ENCODE measurements at places on chromosomes 1 and 21.

GRCh38 chr1:50417507-50417906, 5.7 kb downstream of the DMRTA2 start:
- DNase-seq: no peak

DNA sequence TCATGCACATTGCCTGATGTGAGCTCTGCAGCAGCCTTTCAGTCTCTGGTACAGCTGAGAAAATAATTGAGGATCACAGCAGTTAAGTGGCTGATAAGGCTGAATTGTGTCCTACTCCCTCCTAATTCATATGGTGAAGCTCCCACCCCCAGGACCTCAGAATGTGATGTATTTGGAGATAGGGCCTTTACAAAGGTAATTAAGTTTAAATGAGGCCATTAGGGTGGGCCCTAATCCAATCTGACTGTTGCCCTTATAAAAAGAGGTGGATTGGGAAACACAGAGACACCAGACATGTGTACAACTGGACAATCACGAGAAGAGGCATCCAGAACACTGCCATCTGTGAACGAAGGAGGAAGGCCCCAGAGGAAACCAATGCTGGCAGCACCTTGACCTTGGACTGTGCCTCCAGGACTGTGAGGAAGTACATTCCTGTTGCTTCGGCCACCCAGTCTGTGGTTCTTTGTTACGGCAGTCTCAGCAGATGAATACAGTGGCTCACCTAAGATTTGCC, 148.1 kb downstream of the TRABD2B start:
- no peak for DNase-seq

- no peak for DNase-seq
Measured at GRCh38 chr1:232143315-232143886, 486.5 kb downstream of the SIPA1L2 start.

DNA sequence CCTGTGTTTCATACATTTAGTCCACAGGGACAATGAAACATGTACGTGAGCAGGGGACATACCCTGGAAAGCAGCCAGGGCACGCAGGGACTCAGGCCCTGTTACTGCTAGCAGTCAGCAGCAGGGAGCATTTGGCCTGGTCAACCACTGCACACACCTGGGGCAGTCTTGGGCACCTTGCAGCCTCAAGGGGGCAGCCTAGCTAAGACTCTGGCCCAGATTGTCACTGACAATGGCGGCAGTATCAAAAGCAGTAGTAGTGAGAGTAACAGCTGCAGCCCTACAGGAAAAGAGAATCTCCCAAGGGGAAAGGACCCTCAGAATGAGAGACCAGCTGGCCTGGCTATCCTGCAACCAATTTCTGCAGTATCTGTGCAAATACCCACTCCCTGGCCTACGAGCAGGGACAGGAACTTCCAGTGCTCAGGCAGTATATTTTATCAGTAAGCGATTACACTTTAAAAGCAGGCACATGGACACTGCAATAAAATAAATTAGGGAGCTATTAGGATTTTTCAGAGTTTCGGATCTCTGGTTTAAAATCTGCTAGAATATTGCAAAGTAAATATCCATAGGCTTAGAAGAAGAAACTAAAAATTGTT, 475.6 kb downstream of the LTN1 start:
- peak; percentile 58 for DNase-seq

- DNase-seq: no peak
Measured at GRCh38 chr1:168783458-168784210, 54.6 kb upstream of the DPT start.

DNA sequence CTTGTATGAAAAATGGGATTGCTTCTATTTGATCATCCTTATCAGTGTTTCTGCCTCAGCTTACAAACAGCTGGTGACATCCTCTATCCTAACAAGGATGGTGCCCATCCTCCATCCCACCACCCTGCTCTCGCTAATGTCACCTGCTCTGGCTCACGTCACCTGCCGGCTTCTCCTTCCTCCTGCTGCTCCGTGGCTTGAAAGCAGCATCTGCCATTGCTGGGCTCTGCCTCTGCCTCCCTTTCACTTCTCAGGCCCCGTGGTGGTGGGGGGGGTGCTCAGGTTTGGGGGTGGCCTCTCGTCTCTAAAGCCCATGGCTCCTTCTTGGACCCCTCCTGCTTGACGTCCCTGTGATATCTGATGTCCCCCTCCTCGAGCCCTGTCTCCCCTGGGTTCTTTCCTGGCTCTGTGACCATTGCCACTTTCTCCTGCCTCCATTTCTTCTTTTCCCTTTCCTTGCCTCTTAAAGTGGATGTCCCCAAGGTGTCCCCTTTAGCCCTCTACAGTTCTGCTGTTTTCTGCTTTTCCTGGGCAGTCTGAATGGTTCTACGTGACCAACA, 135.5 kb upstream of the ERRFI1 start:
- DNase-seq: no peak

- DNase-seq: no peak
Measured at GRCh38 chr1:61337441-61337951, 255.1 kb downstream of the NFIA start.

DNA sequence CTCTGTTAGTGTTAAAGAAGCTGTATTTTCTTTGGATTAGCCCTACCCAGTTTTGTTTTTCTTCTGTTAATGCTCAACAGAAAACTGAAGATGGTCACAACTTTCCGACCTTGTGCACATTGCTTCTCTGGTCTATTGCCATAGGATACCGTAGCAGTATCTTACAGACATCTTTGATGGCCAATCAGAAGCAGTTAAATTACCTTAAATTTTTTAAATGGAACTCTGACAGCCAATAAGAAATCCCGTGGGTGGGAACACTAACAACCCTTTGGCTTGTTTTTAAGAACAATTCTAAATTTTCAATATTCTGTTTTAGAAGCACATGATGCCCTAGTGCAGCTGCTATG, 17.2 kb downstream of the NFYC start:
- peak; percentile 93 for DNase-seq

GRCh38 chr1:26541431-26541815, 11.9 kb downstream of the RPS6KA1 start:
- DNase-seq: no peak

- DNase-seq: no peak
Measured at GRCh38 chr21:17949421-17949820, 130.3 kb upstream of the C21orf91 start.

DNA sequence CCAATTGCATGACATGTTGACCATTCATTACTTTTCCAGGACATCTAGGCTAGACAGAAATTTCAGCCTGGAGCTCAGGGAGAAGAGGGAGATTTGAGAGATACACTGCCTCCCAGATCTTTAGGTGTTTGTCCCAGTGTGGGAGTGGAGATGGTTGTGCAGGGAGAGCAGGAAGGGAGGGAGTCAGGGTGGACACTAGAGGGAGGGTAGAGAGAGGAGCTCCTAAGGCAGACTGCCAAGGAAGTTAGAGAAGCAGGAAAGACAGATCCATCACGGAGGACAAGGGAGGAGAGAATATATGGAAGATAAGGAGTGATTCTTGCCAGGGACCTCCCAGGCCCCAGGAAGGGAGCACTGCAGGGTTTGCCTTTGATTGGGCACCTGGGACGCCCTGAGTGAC, 8.7 kb downstream of the CDCA8 start:
- no peak for DNase-seq

GRCh38 chr21:31011412-31011811, 26.9 kb downstream of the KRTAP19-8 start:
- DNase-seq: no peak

- peak; percentile 16 for DNase-seq
Measured at GRCh38 chr1:19240673-19241538, 10.4 kb downstream of the EMC1 start.

DNA sequence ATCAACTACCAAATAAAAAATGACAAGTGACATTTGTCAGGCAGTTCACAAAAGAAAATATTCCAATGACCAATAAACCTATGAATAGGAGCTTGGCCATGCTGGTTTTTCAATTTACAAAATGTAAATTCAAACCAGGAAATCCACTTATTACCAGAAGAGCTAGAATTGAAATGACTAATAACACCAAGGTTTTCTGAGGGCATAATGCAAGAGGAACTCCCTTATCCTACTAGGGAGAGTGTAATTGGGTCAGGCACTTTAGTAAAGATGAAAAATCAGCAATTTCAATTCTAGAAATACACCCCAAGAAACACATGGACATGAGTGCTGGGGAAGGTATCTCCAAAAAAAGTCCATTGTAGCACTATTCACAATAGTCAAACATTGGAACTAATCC, 16.7 kb upstream of the TIAM1 start:
- DNase-seq: no peak

DNA sequence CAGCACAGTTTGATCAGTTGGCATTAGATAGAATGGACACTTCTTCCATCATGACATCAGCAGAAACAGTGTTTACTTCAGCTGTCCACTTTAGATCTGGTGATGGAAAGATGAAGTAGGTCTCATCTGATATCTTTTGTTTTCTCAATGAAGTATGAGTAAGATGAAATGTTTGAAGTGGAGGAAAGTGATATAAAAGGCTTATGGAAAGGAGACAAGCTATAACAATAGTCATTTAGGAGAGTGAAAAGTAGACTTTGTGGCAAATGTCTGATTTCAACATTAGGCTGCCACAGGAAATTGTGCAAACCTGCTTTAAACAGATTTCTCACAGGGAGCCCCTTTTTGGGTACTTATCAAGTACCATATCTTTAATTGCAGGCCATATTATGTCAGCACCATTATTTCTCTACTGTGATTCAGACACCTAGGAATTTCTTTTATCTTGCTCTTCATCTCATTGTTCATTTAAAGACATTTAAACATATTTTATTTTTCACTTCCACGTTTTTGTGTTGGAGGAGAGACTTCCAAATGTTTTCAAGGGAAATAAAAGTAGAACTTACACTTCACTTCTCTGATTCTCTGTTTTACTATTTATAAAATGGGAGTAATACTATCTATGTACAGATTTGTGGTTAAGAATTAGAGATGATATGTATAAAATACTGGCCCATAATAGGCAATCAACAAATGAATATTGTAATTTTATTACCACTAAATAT, 18.1 kb downstream of the PDC start:
- peak; percentile 68 for DNase-seq

DNA sequence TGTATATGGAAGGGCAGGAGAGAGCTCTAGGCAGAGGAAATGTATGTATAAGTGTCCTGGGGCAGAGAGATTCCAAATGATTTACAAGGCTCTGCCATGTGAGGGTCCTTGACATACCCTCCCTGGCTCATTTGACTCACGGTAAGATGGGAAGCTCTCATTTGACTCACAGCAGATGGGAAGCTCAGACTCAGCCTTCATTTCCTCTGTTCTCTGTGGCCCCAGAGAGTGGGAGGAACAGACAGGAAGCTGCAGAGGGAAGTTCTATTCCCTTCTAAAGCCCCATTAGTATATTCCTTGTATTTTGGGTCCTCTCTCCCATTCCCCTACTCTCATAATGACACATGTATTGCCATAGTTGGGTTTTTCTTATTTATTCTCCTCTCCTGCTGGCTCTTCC, 44.9 kb downstream of the FOXD2 start:
- no peak for DNase-seq

DNA sequence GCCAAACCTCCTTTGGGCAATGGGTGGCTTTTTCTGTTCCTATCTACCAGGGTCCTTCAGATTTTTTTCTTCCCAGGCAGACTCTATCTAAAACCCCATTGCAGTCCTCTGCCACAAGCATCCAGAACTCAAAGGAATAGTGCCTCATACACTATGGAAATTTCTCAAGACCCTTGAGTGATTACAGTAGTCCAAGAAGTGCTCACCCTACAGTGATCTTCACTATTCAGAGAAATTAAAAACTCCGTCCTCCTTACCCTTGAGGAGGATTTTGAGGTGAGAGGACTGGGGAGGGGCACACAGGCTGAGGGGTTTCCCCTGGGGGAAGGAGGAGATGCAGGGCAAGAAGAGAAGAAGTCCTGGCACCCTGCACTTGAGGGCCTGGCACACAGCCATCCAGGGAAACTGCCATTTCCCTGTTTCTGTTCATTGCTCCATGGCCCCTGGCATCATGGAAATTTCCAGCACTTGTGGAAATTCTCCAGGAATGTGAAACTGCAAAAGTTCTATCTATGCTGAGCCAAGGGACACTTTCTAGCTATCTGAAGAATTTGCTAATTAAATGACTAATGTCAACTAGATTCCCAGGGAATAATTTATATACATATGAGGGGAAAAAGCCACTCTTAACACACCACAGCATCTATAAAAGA, 102.5 kb upstream of the ATP1B1 start:
- no peak for DNase-seq

DNA sequence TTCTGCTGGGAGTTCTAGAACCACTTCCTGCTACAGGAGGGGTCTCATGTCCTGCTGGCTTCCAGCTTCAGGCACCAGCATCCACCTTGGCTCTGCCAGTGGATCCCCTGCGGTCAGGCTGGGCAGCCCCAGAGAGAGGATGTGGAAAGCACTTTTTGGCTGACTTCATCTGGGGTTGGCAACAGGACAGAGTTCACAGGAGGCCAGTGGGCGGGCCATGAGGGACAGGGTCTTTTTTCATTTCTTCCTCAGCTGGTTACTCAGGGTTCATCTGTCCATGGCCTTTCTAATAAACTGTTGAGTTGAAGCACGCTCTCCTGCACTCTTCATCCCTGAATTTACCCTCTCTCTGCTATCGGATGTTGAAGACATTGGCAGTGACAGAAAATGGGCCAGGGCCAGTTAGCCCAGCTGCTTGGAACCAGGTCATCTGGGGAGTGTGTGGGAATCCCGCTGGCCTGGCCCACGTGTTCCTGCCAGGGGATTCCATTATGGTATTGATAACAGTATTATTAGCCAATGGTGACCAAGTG, 45.2 kb downstream of the RPS6KA1 start:
- DNase-seq: no peak

DNA sequence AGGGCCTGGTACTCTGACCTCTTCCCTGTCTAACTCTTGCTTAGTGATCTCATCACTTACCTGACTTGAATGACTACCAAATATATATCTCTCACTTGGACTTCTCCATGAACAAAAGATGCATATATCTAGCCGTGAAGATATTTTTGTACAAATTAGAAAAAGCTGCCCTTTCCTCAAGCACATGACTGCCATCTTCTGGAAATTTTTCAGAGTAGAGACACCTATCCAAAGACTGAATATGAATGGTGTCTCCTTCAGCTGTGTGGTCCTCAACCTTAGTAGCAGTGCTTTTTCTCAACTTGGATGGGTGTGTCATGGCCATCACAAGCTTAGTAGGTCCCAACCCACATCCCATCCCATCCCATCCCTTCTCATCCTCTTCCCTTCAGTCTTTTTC, 142.3 kb downstream of the DNM3 start:
- DNase-seq: no peak

DNA sequence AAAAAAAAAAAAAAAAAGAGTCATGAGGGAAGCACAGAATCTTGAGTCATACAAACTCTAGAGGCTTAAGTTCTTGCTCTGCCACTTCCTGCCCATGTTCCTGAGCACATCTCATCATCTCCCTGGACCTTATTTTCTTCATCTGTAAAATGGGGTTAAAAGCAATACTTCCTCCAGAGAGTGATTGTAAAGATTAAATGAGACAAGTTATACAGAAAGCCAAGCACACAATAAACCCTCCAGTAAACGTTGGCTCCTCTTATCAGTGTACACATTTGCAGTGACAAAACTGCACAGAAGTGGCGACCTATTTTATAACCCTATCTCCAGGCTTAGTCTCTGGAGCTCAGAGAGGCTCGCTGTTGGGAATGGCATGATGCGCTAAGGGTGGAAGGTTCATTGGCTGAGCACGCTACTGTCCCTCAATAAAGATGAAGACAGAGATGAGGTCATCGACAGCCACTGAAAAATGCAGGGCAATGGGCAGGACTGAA, 82.1 kb downstream of the RRAGC start:
- no peak for DNase-seq

Measured in SHP77 treated with DMSO at 0.1 percent for 48 hours (cell line).